ENCODE measurements at places on chromosomes 11 and 22.
A peak's percentile ranks its signal among the peaks of the same experiment; 100 is the strongest.

- no peak for DNase-seq
These were observed 23.1 kb downstream of the NCAPD3 start for GRCh38 chr11:134200688-134201087.

DNA sequence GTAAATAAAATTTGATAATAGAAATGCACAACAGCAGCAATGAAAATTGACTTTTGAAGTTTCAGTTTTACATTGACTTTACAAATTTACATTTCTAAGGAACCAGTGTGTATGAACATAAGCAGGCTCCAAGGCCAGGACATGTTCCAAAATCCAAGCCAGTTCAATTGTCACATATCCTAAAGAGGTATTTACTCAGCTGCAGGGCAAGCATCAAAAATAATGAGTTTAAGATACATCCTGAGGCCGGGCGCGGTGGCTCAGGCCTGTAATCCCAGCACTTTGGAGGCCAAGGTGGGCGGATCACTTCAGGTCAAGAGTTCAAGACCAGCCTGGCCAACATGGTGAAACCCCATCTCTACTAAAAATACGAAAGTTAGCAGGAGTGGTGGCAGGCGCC, 39.0 kb upstream of the AKIP1 start:
- no peak for DNase-seq

- DNase-seq: no peak
These were observed 866 bp upstream of the RRM1 start for GRCh38 chr11:4093519-4094347.

DNA sequence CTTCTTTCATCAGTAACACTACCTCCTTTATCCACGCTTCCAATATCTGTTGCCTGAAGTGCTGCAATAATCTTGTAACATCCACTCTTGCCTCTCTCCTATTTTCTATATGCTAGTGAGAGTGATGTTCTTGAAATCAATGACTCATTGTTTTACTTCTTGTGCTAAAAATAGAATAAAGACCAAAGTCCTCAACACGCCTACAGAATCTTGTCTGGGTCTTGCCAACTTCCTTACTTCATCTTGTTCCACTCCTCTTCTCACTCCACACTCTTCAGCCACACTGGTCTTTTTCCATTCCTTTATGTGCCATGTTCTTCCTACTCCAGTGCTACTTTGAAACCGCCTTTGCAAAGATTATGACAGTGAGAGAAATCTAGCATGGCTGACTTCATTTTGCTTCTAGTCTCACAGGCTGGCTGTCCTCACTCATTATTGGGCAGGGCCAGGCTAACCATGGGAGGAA, 136.4 kb downstream of the CCDC81 start:
- DNase-seq: no peak

DNA sequence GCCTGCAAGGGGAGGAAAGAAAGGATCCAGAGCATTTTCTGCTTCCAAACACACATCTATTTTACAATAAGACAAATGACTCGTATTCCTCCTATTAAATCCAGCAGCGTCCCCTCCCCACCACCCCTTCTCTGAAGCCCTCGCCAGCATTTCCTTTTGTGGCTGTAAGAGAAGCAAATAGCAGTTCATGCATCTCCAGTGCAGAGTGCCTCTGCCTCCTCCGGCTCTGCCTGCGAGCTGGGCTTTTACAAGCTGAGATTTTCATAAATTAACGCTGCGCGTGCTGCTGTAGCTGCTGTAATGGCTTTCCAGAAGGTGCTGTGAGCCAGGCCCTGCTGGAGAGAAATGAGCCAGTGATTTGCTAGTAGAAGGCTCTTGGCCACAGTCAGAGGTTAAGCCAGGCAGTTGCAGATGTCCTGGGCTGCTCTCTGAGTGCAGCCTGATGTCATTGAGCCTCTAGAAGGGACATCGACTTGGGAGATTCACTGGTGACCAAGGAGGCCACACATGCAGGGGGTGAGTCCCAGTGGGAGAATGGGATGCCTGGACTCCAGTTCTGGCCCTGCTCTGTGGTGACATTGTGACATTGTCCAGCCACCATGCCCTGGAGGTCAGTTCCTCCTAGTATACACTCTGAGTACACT, 134.5 kb upstream of the NAV2 start:
- DNase-seq: peak; percentile 83

- DNase-seq: no peak
These were observed 205.7 kb upstream of the NAV2 start for GRCh38 chr11:19506816-19507486.

- DNase-seq: no peak
These were observed 8.0 kb downstream of the CCND1 start for GRCh38 chr11:69648679-69649575.

- DNase-seq: no peak
These were observed 72.7 kb downstream of the WNT7B start for GRCh38 chr22:45904236-45904635.

DNA sequence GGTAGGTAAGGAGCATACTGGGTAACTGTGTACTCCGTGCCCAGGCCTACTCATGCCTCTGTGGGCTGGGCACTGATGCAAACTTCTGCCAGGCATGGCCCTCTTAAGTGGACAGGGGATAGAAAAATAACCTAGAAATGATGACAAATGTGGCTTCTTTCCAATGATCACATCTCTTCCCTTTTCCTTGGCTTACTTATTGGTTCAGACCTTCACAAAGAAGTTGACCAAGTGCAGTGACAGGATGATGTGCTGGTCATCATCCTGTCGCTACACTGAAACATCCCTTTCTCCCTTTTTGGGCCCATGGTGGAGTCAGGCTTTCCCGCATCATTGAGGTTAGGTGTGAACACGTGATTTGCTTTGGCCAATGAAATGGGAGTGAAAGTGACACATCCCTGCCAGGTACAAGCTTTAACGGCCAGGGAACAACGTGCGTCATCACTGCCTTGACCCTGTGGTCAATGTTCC, 31.8 kb upstream of the APOBEC3A start:
- no peak for DNase-seq

DNA sequence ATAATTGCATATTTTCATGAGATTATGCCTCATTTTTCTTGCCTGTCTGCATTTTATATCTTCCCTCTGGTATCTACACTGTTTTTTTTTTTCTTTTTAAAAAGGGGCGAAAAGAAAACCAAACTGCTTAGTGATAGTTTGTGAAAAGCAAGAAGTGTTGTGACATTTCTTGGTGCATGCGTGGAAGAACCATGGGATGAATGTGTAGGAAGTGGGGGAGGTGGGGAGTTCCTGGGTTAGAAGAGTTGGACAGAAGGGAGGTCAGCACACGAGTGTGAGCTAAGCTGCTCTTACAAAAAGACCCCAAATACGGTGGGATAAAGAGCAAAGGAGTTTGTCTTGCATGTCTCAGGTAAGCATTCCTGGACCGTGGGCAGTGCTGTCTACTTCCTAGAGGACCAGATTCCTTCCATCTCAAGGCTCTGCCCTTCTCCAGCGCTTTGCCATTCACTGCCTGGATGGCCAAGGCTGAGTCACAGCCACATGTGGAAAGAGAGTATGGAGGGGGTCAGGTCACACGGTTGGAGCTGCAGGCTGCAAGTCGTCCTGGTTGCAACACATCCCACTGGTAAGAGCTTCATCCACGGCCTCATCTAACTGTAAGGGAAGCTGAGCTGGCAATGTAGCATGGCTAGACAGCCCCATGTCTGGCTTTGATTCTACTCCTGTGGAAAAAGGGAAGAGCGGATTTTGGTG, 300.6 kb downstream of the DDX10 start:
- no peak for DNase-seq

GRCh38 chr11:3036419-3036818, 20.8 kb downstream of the CARS1 start:
- DNase-seq: no peak

GRCh38 chr11:95660038-95660437, 129.5 kb downstream of the FAM76B start:
- no peak for DNase-seq

DNA sequence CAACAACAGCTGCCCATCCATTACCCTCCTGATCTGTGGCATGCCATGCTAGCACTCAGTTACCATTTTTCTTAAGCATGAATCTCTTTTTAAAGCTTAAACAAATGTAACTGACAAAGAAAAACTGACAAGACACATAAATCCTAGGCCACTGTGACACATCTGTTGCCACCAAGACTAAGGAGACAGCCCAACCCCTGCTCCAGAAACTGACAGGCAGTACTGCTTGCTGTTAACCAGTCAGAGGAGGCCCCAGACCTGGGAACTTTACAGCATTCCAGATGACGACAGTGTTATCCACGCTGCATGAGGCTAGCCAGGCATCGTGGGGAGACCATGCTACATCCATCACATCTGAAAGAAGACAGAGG, 33.8 kb downstream of the HIRA start:
- no peak for DNase-seq

GRCh38 chr11:76801225-76801624, 18.1 kb downstream of the TSKU start:
- no peak for DNase-seq

GRCh38 chr22:45504373-45505341, 2.0 kb downstream of the FBLN1 start:
- peak; percentile 41 for DNase-seq

DNA sequence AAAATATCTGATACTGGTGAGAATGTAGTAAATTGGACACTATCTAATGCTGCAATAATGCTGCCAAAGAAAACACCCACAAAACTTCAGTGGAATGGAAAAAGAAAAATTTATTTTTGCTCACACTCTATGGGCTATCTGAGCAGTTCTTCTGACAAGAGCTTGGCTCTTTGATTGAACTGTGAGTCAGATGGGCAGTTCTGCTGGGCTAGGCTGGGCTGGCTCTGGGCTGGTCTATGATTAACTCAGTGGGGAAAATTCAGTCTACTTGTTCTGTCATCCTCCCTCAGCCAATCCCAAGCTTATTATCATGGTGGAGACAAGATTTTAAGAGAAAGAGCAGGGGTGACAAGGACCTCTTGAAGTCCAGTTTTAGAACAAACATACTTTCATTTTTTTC, 1404.8 kb downstream of the LRRC4C start:
- DNase-seq: no peak

GRCh38 chr11:120682866-120683265, 171.3 kb downstream of the GRIK4 start:
- DNase-seq: no peak
